ENCODE measurements at places on chromosomes 6 and 20.
A peak's percentile ranks its signal among the peaks of the same experiment; 100 is the strongest.

- no peak for DNase-seq
Observed at GRCh38 chr6:24426729-24427446, 24.2 kb downstream of the MRS2 start.

GRCh38 chr6:29861521-29862255 lies 34.1 kb downstream of the HLA-G start:
- no peak for DNase-seq

DNA sequence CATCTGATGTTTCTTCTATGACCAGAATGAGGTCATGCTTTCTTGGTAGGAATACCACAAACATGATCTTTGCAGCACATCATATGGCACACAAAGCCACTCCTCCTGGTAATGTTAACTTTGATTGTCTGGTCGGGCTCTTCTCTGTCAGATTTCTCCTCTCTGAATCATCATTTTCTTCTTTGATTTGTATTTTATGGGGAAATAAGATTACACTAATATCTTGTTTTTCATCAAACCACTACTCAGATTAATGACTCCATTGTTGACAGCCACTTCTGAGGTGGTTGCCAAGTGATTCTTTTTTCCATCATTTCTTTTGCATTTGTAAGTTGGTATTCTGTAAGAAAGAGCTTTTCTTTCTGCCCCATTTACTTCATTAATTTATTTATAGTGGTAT lies 29.5 kb downstream of the TRMT11 start:
- DNase-seq = peak; percentile 91

DNA sequence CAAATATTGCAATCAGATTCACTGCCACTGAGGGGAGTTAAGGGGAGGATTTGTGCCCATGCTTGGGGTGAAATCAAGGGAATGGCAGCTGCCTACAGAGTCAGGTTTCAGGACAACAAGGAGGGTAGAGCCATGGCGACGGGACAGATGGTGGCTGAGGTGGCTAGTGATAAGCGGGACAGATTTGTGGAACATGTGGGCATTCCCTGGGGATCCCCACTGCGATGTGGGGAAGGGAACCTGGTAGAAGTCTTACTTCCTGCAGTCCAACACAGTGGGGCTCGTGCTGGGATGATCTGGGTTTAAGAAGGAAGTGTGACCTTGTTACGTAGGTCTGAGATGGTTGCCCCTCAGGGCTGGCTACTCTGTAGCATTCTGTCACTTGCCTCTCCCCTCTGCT lies 292.0 kb upstream of the JARID2 start:
- DNase-seq = no peak
